ENCODE measurements at places on chromosomes 11 and 22.
A peak's percentile ranks its signal among the peaks of the same experiment; 100 is the strongest.

DNA sequence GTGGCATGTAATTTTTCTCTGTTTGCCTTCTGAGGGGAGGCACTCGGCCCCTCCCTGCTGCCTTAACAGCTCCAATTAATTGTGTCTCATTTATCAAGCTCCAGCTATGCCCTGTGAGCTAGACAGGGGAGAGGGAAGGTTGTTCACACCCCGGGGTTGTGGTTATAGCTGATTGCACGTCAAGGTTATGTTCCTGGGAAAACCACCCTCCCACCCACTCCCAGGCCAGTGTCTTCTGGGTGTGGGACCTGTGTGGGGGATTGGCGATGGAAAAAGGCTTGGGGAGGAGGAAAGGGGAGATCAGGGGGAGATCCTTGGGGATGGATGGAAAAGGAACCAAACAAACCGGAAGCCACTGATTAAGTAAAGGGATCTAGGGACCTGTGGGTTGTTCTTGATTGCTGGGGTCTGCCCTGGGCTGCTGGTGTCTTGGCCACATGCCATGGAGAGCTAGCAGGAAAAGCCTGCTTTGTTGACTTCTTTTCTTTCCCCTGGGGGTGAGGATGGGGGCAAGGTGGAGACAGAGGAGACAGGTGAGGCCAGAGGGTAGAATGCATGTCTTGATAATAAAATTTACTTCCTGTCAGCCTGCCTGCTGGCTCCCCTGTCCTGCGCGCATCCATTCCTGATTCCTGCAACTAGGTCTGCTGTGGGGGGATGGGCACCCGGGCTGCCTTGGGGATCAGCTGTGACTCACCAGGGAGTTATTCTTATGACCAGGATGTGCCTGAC lies 13.5 kb upstream of the SORL1-AS1 start:
- peak; percentile 44 for DNase-seq

- no peak for DNase-seq
Observed at GRCh38 chr11:117313091-117313490, 3.0 kb downstream of the BACE1 start.

DNA sequence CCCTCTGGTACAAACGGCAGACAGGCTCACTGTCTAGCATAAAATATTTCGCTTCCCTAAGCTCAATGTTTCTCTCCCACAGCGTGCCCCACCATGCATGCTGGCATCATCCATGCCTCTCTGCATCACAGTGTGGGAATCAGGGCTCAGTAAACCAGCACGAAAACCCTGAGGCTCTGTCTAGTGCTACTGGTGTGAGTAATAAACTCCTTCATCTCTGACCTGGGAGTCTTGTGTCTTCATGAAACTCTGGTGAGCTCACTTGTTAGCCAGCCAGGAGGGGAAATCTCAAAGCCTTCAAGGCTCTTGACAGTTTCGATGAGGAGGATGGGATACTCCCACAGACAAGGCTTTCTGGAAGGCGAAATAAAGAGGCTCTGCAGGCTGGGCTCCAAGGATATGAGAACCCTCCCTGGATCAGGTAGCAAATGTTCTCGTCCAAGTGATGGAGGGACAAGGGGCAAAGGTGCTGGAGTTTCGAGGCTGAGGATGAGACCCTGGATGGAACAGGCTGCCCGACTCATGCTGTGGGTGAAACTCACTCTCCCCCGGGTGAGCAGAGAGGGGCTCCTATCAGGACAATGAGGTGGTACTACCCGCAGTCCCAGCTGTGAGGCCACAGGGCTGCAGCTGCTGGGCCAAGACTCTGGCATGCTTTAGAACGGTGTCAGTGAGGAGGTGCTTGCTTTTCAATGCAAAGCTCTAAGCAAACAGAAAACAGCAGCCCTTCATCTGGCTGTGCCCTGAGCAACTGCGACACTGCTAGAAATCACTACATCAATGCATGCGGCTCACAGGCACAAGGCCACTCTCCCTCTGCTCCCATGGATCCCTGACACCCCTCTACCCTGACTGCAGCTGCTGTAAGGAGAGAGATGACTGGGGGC lies 69.3 kb downstream of the SHANK2 start:
- DNase-seq: no peak

DNA sequence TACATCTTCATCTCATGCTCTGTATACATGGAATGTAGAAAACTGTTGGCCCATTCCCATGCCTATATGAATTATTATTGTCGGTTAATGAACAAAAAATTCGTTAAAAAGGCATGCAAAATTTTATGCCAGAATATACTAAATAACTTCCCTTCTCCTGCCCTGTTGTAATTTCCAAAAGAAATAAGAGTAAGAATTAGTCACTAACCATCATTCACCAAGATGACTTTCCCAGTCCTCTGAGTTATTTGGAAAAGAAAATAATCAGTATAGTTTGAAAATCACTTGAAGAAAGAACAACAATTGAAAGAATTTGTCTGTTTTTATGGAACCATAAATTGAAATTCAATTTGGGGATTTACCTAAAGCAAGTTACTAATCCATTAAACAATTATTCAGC lies 1149.1 kb upstream of the RAG2 start:
- no peak for DNase-seq

DNA sequence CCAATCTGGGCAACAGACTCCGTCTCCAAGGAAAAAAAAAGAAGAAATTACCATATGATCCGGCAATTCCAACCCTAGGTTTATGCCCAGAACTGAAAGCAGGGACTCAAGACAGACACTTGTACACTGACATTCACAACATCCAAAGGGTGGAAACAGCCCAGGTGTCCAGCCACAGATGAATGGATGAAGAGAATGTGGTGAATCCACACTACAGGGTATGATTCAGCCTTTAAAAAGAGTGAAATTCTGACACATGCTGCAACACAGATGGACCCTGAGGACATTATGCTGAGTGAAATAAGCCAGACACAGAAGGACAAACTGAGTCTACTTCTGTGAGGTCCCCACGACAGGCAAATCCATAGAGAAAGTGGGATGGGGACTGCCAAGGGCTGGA lies 43.9 kb downstream of the SGSM3 start:
- DNase-seq: no peak

DNA sequence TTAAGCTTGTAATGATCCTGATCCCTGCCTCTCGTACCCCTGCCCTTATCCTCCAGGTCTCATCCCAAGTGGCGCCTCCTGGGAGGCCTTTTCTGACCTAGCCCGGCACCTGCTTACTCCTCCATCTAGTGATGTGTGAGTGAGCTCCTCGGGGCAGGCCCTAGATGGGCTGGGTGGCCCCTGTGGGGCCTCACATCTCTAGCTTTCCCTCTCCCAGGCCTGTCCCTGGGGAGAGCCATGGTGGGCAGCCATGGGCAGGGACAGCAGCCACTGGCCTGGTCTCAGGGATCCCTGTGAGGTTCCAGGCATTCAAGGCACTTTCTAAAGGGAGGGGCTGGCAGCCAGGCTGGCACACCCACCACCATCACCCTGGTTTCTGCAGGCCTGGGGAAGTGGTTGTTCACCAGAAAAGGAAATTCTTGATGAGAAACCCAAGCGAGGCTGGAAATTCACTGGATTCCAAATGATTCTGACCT lies 27.9 kb downstream of the GNAZ start:
- no peak for DNase-seq

GRCh38 chr11:110242746-110243145 lies 53.7 kb downstream of the RDX start:
- no peak for DNase-seq

DNA sequence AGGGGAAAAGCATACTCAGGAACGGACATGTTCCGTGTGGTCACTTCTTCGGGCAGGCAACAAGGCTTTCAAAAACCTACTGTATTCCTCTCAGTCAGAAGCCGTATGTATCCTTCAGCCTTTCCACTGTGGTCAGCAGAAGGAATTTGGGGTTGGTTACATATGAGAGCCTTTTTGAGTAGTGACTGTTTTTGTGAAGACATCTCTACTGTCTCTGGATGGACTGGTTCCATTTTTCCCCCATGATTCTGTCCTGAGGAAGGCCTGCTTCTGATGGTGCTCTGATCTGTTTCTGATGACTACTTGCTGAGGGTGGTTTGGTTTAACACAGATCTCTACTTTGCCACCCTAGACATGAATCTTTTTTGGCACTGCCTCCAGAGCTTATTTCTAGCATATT lies 63.7 kb upstream of the HORMAD2 start:
- DNase-seq: no peak

- no peak for DNase-seq
Observed at GRCh38 chr11:82233201-82233600, 500.5 kb downstream of the FAM181B start.

DNA sequence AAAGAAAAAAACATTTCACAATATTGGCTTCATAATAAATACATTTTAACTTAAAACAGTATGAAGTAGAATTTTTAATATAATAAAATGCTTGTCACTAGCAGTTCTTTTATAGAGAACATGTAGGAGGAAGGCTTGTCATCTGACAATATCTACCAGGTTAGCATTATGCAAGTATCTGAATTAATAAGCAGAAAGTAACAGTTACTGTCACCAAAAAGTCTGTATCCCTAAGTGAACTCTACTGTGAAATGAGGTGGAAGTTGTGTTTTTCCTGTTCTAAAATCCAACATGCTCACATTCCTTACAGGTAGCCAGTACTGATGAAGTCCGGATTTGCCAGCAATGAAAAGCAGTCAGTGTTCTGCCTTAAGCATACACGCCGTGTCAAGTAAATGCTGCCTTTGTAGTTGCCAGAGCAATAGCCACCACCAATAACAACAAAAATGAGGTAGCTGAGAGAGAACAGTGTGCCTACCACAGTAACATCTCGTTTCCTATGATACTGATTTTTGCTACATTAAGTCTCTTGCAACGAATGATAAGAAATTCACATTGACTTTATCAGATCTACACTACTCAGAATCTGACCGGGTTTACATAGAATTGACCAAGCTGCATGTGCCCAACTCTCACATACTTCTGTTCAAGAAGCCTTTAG lies 95.5 kb downstream of the SIK3 start:
- DNase-seq: no peak

GRCh38 chr11:32426192-32426591 lies 9.1 kb downstream of the WT1 start:
- no peak for DNase-seq

- no peak for DNase-seq
Observed at GRCh38 chr11:117921893-117922292, 7.3 kb downstream of the TMPRSS13 start.

DNA sequence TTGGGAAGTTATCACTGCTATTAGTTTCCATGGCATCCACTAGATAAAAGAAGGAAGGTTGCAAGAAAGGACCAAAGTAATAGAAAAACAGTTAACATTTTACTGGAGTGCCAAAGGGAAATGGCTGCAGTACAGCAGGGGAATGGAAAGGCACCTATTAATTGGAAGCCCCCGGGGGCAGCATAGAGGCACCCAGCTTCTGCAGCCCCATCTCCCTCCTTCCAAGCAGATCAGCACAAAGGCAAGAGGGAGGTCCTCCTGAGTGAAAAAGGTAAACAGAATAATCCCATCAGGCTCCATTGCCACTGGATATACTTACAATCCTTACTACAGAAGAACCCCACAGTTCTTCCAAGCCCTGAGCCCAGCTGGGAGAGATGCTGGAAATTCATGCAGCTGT lies 887.1 kb downstream of the DLG2 start:
- no peak for DNase-seq

- DNase-seq: no peak
Observed at GRCh38 chr11:125100136-125100535, 11.3 kb downstream of the TMEM218 start.

DNA sequence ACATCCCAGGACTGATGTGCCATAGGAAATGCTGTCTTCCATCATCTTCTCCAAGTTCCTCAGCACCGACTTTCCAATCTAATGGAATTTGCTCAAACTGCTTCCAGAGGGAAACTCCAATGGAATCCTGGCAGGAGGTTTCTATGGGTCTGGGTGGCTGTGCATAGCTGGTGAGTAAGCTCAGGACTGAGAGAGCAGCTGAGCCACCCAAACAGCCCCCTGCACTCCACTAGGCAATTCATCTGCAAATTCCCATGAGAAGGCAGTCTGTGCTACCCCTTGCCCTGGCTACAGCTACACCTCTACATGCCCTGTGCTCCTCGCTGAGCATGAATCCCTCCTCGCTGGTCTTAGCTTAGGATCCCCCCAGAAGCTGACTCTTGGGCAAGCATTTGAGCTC lies 127.9 kb upstream of the CSNK2A3 start:
- DNase-seq: no peak

- no peak for DNase-seq
Observed at GRCh38 chr11:134533511-134533910, 121.5 kb upstream of the B3GAT1 start.

GRCh38 chr11:65911682-65912568 lies 6.9 kb downstream of the C11orf68 start:
- DNase-seq: no peak

- no peak for DNase-seq
Observed at GRCh38 chr22:49330421-49331222, 497.1 kb downstream of the BRD1 start.

Data from activated T-cell treated with anti-CD3 and anti-CD28 coated beads for 24 hours (primary cell).